Lung (tissue), 17 donors: ENCODE measurements at places on chromosomes 3 and 15. TPM values are rescaled to one million over a fixed set of nuclear protein-coding genes. Genes with fewer than 3 reads are reported as not detected.

DNA sequence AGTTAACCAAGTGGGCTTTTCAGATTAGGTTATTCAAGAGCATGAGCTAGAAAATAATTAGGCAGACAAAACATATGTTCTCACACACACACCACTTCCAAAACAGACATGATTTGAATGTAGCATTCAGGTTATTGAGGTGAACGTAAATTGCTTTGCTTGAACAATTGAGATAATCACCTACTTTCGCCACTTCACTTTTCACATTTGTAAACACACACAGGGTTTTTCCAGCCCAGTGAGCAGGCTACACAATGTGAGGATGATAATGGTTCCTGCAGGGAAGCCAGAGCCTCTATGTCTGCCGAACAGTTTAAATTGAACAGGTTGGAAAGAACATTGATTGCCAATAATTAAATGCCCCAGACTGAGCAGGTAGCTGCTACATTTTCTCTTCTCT, 560.8 kb downstream of the OCA2 start:
- H3K4me1 ChIP-seq, result no peaks in the 10 kb centered on the region
- no peak overlapping the region for H3K27ac ChIP-seq
- no peak overlapping the region for H3K4me3 ChIP-seq
- H3K36me3 ChIP-seq, result no peaks in the 10 kb centered on the region
- no peak for DNase-seq
- no peaks in the 10 kb centered on the region for H3K27me3 ChIP-seq

- H3K4me3 ChIP-seq, result no peak overlapping the region
- DNase-seq, result no peak
- peaks cover 6% of the 10 kb centered on the region for H3K36me3 ChIP-seq
- H3K4me1 ChIP-seq, result no peaks in the 10 kb centered on the region
- H3K27me3 ChIP-seq, result no peaks in the 10 kb centered on the region
- H3K27ac ChIP-seq, result no peak overlapping the region
Observed at GRCh38 chr3:94121161-94121560, 58.3 kb downstream of the NSUN3 start.

GRCh38 chr3:52280050-52280461, 1.6 kb upstream of the WDR82 start:
- H3K4me3 ChIP-seq, result no peak overlapping the region
- H3K27me3 ChIP-seq, result no peaks in the 10 kb centered on the region
- no peaks in the 10 kb centered on the region for H3K36me3 ChIP-seq
- DNase-seq, result peak; percentile 87
- H3K4me1 ChIP-seq, result peaks cover 19% of the 10 kb centered on the region
- H3K27ac ChIP-seq, result peak overlapping the region; percentile 99

- H3K27me3 ChIP-seq, result no peaks in the 10 kb centered on the region
- no peaks in the 10 kb centered on the region for H3K4me1 ChIP-seq
- no peak for DNase-seq
- H3K27ac ChIP-seq, result no peak overlapping the region
Observed at GRCh38 chr3:60217156-60217911, 1033.9 kb downstream of the FHIT start.

The EPHA3 gene
- total RNA-seq, result 11.7 TPM

- H3K36me3 ChIP-seq, result no peaks in the 10 kb centered on the region
- no peaks in the 10 kb centered on the region for H3K27me3 ChIP-seq
- H3K4me1 ChIP-seq, result peaks cover 2% of the 10 kb centered on the region
Observed at GRCh38 chr15:49079340-49080039, 33.2 kb upstream of the SECISBP2L start.

GRCh38 chr3:139231555-139232281, 112.1 kb upstream of the MRPS22 start:
- no peaks in the 10 kb centered on the region for H3K4me1 ChIP-seq
- no peaks in the 10 kb centered on the region for H3K36me3 ChIP-seq
- H3K4me3 ChIP-seq, result no peak overlapping the region
- no peak overlapping the region for H3K27ac ChIP-seq
- DNase-seq, result no peak

DNA sequence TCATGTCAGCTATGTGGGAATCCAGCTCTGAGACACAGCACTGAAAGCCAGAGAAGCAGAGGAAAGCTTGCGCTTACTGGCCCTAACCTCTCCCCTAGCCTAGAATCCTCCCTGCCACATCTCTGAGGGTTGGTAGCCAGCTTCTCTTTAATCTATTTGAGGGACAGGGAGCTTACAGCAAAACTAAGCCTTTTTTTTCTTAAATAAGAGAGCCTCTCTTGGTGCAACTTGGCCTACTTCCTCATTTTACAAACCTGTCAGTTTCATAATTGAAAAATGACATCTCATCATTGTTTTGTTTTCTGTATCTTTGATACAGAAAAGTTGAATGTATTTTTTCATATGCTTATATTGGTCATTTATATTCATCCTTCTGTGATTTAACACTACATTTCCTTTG, 193.9 kb downstream of the ZNF621 start:
- H3K36me3 ChIP-seq, result no peaks in the 10 kb centered on the region
- H3K4me1 ChIP-seq, result no peaks in the 10 kb centered on the region
- H3K27me3 ChIP-seq, result no peaks in the 10 kb centered on the region
- DNase-seq, result no peak
- no peak overlapping the region for H3K27ac ChIP-seq

The KBTBD13 gene
- total RNA-seq, result 0.23 TPM

DNA sequence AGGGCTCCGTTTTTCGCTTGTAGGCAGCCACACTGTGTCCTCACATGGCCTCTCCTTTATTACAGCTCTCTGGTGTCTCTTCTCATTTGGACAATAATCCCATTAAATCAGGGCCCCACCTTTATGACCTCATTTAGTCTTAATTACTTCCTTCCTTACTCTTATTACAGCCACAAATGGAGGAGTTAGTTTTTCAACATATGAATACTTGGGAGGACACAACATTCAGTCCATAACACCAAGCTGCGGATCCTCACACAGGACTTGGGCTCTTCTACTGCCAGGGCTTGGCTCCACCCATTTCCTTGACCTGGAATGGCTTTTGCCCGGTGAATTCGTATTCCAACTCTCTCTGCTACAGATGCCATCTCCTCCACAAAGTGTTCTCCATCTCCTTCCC, 74.3 kb upstream of the SLC7A14 start:
- DNase-seq, result no peak
- H3K4me1 ChIP-seq, result no peaks in the 10 kb centered on the region
- no peaks in the 10 kb centered on the region for H3K27me3 ChIP-seq
- no peaks in the 10 kb centered on the region for H3K36me3 ChIP-seq
- H3K4me3 ChIP-seq, result no peak overlapping the region

GRCh38 chr3:192887701-192888100, 30.0 kb downstream of the MB21D2 start:
- peaks cover 8% of the 10 kb centered on the region for H3K4me1 ChIP-seq
- H3K27me3 ChIP-seq, result no peaks in the 10 kb centered on the region
- no peak overlapping the region for H3K4me3 ChIP-seq
- H3K36me3 ChIP-seq, result no peaks in the 10 kb centered on the region

The NT5DC2 gene
- total RNA-seq, result 32.7 TPM

DNA sequence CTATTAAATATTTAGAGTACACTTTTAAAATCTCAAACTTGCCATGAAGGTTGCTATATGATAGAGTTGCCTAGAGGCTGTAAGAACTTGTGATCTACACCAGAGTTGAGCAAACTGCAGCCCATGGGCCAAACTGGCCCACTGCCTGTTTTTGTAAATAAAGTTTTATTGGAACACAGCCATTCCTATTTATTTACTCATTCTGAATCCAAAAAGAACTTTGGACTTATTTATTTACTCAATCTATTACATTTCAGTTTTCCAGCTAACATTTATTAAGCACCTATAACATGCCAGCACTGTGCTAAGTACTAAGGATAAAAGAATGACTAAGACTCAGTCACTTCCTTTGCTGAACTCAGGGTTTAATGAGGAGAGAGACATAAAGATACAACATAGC, 403.6 kb downstream of the ERC2 start:
- no peaks in the 10 kb centered on the region for H3K4me1 ChIP-seq
- DNase-seq, result no peak
- H3K36me3 ChIP-seq, result no peaks in the 10 kb centered on the region
- no peak overlapping the region for H3K4me3 ChIP-seq
- H3K27ac ChIP-seq, result no peak overlapping the region

The SLC22A13 gene
- total RNA-seq, result not detected

The SETD2 gene
- total RNA-seq, result 107 TPM

The PRICKLE2 gene
- 88.0 TPM for total RNA-seq

DNA sequence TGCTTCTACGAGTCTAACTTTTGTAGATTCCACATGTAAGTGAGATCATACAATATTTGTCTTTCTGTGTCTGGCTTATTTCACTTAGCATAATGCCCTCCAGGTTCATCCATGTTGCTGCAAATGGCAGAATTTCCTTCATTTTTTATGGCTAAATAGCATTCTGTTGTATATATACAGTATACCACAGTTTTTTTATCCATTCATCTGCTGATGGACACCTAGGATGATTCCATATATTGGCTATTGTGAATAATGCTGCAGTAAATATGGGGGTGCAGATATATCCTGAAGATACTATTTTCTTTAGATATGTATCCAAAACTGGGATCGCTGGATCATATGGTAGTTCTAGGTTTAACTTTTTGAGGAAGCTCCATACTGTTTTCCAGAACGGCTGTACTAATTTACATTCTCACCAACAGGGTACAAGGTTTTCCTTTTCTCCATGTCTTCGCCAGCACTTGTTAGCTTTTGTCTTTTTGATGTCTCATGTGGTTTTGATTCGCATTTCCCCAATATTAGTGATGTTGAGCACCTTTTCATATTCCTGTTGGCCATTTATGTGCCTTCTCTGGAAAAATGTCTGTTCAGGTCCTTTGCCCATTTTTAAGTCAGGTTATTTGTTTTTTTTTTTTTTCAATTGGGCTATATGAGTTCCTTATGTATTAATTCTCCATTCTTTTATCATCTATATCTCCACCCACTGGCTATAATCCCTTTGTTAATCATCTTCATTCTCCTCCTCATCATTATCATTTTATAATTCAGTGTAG, 26.9 kb downstream of the CHCHD4 start:
- H3K4me3 ChIP-seq, result no peak overlapping the region
- H3K4me1 ChIP-seq, result no peaks in the 10 kb centered on the region
- H3K36me3 ChIP-seq, result no peaks in the 10 kb centered on the region
- no peaks in the 10 kb centered on the region for H3K27me3 ChIP-seq
- no peak overlapping the region for H3K27ac ChIP-seq

GRCh38 chr3:183769453-183769852, 55.9 kb downstream of the MAP6D1 start:
- peaks cover 25% of the 10 kb centered on the region for H3K36me3 ChIP-seq
- no peaks in the 10 kb centered on the region for H3K27me3 ChIP-seq
- no peak for DNase-seq

The OXSM gene
- 8.0 TPM for total RNA-seq

The FOXL2NB gene
- total RNA-seq, result not detected

DNA sequence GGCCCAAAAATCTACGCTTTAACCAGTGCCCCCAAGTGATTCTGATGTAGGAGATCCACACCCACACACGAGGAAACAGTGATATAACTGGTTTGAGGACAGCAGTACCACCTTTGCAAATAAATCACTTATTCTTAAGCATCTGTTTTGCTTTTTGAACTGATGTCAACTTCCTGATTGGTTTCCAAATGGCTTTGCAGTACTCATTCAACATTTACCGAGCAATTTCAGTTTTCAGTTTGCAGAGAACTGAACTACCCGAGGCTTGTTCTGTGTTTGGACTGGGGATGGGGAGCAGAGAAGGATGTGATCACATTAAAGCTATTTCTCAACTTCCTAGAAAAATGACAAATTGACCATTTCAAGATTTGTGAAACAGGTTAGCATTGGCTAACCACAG, 1.1 kb upstream of the GYG1 start:
- H3K36me3 ChIP-seq, result peaks cover 4% of the 10 kb centered on the region
- H3K4me3 ChIP-seq, result no peak overlapping the region
- DNase-seq, result no peak

DNA sequence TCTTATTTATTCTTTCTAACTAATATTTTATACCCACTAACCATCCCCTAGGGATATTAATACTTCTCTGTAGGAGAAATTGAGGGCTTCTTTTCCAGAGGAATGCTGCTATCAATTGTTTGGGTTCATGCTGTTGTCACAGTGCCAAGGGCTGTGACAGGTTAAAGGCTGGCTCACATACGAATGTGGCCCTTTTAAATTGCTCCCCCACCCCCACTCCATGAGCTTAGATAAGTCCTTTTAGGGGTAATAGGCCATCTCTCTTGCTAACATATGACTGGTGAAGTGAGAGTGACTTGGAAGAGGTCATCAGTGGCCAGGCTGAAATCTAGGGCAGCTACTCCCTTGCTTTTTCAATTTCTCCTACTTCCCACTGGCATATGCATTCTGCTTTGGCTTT, 121.9 kb upstream of the DPH6 start:
- no peak overlapping the region for H3K4me3 ChIP-seq
- no peak for DNase-seq
- no peaks in the 10 kb centered on the region for H3K36me3 ChIP-seq
- peaks cover 38% of the 10 kb centered on the region for H3K4me1 ChIP-seq
